ENCODE measurements at places on chromosomes 1 and 21. TPM values are rescaled to one million over a fixed set of nuclear protein-coding genes. Genes with fewer than 3 reads are reported as not detected.
A peak's percentile ranks its signal among the peaks of the same experiment; 100 is the strongest.

DCDC2B gene
- total RNA-seq: not detected

CFHR3 gene
- not detected for total RNA-seq

TRNP1 gene
- 4.8 TPM for total RNA-seq

TSSK3 gene
- not detected for total RNA-seq

LRRIQ3 gene
- total RNA-seq: 0.56 TPM

BSND gene
- total RNA-seq: not detected

WNT3A gene
- not detected for total RNA-seq

ANGPTL3 gene
- not detected for total RNA-seq

- peak; percentile 17 for DNase-seq
Observed at GRCh38 chr1:234260578-234260977, 112.7 kb upstream of the COA6 start.

DNA sequence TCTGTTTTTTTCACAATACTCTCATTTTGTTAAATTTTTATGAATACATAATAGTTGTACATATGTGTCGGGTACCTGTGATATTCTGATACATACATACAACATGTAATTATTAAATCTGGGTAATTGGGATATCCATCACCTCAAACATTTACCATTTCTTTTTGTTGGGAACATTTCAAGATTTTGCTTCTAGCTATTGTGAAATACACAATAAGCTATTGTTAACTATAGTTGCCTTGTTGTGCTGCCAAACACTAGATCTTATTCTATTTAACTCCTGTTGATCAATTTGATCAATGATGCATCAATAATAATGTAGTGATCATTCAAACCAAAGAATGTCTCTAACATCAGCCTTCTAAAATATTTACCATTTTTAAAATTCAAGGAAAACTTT is 234.6 kb upstream of the NR5A2 start:
- no peak for DNase-seq

GRCh38 chr21:39134288-39134810 is 48.9 kb downstream of the PSMG1 start:
- DNase-seq: no peak

GRCh38 chr21:14383596-14384180 is 742 bp upstream of the HSPA13 start:
- DNase-seq: peak; percentile 72

DNA sequence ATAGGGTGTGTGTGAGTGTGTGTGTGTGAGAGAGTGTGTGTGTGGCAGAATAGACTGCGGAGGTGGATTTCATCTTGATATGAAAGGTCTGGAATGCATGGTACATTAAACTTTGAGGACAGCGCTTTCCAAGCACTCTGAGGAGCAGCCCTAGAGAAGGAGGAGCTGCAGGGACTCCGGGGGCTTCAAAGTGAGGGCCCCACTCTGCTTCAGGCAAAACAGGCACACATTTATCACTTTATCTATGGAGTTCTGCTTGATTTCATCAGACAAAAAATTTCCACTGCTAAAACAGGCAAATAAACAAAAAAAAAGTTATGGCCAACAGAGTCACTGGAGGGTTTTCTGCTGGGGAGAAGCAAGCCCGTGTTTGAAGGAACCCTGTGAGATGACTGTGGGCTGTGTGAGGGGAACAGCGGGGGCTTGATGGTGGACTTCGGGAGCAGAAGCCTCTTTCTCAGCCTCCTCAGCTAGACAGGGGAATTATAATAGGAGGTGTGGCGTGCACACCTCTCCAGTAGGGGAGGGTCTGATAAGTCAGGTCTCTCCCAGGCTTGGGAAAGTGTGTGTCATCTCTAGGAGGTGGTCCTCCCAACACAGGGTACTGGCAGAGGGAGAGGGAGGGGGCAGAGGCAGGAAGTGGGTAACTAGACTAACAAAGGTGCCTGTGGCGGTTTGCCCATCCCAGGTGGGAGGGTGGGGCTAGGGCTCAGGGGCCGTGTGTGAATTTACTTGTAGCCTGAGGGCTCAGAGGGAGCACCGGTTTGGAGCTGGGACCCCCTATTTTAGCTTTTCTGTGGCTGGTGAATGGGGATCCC is 18.3 kb upstream of the HDAC1 start:
- DNase-seq: peak; percentile 28

DNA sequence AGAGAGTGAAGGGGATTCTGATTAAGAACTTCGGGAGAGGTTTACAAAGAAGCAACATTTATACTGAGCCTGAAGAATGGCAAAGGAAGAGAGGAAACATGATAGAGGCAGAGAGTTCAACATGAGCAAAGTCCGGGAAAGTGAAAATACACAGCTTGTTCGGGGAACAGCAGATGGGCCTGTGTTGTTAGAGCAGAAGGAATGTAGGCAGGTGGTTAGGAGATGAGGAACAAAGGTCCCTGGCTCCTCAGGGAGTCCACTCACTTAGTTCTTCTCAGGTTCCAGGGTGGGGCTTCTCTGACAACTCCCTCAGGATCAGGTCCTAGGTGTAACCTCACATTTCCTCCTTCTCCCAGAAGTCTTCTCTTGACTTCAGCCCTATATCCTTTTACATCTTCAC is 5.1 kb upstream of the ZNF326 start:
- no peak for DNase-seq

DNA sequence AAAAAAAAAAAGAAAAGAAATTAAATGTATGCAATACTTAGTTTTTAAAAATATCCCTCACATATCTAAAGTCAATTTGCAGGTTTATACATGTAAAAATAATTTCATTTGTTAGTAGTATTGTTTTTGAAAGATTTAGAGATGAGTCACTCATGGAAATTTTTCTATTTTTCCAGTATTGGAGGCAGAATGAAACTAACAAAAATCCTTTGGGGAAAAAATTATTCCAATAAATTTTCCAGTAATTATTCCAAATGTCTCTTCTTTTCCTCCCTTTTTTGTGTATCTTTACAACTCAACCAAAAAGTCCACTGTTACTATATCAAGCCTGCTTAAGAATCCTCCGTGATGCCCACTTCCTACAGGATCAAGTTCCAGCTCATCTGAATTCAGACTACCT is 29.9 kb downstream of the MPZL1 start:
- no peak for DNase-seq

- DNase-seq: peak; percentile 45
Observed at GRCh38 chr1:37602750-37603694, 7.3 kb upstream of the GNL2 start.

DNA sequence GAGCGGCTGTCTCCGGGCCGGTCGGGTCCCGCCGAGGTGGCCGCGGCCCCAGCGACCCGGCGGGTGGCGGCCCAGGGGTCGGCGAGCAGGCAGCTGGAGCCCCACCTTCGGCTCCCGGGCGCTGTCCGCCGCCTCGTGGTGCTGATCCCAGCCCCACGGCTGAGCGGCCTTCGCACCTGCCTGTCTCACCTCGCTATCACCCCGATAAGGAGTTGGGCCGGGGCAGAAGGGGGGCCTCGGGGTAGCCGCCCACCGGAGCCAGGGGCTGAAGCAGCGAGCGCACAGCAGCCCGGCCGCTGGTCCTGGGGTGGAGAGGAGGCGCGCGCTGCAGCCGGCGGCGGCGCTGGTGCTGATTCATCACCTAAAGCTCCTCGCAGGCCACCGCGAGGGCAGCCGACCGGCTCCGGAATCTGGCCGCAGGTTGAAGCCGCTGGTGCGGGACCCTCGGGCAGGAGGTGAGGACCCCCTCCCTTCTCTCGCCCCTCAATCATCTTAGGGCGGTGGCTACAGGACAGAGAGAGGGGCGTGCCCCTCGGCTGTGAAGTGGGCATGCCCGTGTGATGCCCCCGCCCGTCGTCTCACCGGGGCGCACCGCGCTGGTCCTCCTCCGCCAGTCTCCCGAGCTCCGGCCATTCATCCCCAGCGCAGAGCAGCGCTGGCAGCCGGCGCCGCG is 575 bp downstream of the TRIM67 start:
- peak; percentile 52 for DNase-seq

DNA sequence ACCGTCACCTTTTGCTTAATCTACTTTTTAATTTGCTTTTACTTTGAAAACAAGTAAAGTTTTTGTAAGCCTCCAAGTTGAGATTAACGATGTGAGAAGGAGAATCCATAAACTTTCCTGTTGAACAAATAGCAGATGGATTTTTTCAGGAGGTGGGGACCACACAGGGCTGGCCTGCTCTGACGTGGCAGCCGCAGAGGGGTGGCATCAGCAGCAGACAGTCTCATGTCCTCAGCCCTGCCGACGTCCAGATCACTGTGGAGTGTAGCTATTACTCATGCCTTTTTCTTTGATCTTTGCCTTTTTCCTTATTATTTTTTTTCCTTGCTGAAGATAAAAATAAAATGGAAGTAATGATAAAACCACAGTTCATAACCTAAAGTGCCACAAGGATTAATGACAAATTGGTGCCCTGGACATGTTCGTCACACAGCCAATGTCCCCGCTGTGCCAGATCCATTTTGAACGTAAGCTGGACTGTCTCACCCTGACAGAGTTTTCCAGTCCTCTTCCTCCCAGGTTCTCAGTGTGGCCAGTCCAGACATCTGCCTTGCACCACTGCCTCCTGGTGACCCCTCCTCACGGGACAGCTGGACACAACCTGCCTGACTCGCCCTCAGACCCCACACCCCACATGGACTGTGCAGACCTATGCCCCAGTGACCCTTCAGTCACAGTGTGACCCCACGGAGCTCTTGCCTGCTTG is 15.4 kb upstream of the ZBTB21 start:
- DNase-seq: no peak

- no peak for DNase-seq
Observed at GRCh38 chr1:145740269-145740668, 21.0 kb downstream of the CD160 start.

DNA sequence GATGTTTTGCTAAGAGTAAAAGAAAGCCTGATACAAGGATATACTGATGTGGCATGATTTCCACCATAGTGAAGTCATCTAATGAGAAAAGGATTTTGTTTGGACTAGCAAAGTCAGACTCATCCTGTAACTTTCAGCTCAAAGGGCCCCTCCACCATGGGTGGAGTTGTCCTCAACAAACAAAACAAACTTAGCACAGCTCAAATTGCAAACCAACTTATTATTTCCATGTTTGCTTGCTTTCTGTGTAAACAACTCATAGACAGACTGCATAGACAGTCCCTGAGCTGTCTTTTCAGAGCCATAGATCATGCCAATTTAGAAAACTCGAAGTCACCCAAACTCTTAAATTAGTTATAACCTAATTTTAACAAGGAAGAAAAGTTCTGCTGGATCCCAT is 69.4 kb upstream of the VAV3 start:
- DNase-seq: no peak

GRCh38 chr1:180961622-180962021 is 48.9 kb downstream of the KIAA1614 start:
- no peak for DNase-seq

GRCh38 chr1:201883786-201884185 is 4.9 kb upstream of the SHISA4 start:
- peak; percentile 68 for DNase-seq

DNA sequence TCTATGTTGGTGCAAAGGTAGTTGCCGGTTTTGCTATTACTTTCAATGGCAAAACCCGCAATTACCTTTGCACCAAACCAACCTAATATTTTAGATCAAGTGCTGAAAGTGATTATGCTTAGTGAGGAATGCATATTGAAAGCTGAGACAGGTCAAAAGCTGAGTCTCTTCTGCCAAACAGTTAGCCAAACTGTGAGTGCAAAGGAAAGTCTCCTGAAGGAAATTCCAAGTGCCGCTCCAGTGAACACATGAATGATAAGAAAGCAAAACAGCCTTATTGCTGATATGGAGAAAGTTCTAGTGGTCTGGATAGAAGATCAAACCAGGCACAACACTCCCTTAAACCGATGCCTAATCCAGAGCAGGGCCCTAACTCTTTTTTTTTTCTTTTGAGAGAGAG is 83.1 kb upstream of the ERRFI1 start:
- no peak for DNase-seq

DNA sequence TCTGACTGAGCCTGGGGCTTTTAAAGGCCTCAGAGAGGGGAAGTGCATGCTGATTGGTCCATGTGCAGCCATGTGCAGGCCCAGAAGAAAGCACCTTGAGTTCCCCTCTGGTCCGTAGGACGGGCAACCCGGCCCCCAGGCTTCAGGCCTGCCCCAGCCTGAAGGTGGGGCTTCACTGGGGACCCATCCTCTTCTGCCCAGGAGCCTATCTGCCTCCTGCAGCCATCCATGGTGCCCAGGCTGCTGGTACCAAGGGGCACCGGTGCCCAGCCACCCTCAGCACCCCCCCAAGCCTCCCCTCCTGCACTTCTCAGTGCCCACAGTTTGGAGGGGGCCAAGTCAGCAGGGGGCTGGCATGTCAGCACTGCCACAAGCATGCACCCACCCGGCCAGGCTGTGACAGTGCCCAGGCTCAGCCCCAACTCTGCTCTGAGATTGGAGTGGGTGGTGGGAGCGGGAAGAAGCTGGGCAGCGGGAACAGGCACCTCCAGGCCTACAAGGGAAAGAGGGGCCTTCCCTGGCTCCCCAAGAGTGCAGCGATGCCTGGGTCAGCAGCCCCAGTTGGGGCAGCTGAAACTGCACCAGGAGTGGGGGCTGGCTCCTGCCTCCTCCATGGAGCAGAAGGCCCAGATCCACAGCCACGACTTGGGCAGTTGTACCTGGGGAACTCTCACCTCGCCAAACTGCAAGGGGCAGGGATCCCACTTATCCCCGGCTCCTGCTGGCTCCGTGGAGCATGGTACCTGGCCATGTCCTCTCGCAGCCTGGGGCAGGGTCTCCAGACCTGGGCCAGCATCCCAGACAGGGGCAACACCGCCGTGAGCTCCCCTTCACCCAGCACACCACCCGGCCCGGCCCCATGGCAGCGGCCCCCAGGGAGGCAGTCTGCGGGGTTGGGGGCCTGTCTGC is 11.7 kb downstream of the COL6A2 start:
- DNase-seq: no peak

DNA sequence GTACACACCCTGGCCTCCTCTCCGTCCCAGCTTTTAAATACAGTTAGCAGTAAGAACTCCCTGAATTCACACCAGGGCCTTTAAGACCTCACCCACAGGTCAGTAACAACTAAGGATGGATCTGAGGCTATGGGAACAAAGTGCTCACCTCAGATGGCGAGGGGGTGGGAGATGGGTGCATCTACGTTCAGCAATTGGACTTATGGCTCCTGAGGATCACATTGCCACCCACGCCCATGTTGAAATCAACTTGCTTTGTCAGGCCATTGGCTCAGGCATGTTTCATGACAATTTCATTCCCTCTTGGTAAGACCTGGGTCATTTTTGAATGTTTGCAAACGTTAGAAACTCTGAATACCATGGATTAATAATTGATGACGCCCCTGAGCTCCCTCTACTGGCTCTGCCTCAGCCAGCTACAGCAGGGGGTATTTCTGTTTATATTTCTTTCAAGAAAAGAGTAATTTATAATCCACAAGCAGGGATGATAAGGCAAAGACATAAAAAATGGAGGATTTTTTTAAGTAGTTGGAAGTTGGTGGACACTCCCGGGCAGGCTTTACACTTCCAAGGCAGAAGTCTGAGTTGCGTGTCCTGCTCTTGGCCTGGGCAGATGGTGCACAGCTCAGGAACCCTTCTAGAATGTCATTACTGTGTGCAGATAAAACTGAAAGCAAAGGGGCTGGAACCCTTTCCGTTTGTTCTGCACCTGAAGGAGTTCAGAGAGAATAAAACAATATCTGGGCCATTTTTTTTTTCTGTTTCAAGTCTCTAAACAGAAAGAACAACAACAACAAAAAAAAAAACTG is 13.7 kb upstream of the LBR start:
- DNase-seq: no peak

All from dermis blood vessel endothelial cell (primary cell).